ENCODE measurements at places on chromosomes 7 and 10.

DNA sequence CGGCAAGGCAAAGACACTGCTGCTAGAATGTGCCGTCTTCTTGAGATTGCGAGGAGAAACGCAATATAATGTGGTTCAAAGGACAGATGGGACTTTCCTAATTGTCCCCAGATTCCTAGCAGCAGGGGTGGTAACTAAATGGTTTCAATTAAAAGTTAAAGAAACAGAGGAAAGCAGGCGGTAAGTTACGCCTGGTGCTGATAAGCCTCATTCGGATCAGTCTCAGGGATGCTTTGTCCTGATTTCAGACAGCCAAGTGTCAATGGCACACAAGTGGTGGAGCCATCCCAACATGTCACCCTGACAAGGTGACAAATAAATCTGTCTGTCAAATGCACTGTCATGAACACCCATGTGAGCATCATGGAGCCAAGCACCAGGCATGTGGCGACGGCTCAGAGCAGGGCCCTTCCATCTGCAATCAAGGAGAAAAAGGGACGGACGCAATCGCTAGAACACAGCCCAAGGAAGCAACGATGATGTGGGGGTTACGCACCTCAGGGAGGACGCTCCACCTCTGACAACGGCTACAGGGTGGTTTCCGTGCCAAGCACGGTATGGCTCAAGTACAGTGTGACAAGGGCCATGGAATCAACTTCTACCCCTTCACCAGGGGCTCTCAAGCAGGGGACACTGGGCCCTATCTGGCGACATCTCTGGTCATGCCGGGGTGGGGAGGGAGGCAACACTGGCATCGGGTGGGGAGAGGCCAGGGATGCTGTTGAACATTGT lies 66.2 kb downstream of the CTBP2 start:
- no peak for DNase-seq

DNA sequence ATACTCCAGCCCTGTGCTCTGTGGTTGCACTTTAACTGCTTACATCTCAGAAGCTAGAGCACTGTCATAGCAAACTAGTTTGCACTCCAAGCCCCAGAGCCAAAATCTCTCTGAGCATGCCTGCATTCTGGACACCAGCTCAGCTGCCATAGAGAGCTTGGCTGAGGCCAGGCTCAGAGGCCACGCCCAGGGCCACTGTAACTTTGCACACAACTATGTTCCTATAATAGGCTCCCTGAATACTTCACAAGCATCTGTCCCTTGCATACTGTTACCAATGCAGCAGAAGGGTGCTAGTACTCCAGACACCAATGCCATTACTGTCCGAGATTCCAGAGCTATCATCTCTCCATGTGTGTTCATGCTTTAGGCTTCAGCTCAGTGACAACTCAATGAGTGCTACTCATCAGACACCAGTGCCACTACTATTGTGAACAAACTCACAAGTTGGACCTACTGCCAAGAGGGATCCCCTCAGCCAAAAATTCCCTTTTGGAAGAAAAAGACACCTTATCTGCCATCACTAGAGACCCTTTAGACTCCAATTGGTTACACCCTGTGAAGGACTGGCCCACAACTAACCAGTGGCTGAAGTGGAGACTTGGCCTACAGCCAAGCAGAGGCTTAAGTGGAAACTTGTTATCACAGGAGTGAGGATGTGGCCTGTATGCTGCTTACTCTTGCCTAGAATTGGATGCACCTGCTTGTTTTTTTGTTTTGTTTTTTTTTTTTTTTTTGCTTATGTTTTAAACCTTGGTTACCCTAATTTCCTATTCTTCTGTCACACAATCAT lies 211.6 kb upstream of the MAGI2 start:
- no peak for DNase-seq

- no peak for DNase-seq
These were observed 39.5 kb downstream of the CNPY1 start for GRCh38 chr7:155506854-155507337.

- peak; percentile 23 for DNase-seq
These were observed 64.8 kb downstream of the SMURF1 start for GRCh38 chr7:99079104-99079503.

GRCh38 chr7:141992156-141992555 lies 3.5 kb upstream of the MGAM start:
- DNase-seq = no peak

- no peak for DNase-seq
These were observed 75.3 kb downstream of the CALN1 start for GRCh38 chr7:72336632-72337389.

GRCh38 chr7:103924184-103924583 lies 65.3 kb downstream of the RELN start:
- no peak for DNase-seq

All from GM03348 (cell line).